T-helper 2 cell (primary cell): ENCODE measurements at places on chromosomes 4 and X.

GRCh38 chr4:99361899-99362275, 9.3 kb upstream of the ADH1C start:
- DNase-seq: no peak

DNA sequence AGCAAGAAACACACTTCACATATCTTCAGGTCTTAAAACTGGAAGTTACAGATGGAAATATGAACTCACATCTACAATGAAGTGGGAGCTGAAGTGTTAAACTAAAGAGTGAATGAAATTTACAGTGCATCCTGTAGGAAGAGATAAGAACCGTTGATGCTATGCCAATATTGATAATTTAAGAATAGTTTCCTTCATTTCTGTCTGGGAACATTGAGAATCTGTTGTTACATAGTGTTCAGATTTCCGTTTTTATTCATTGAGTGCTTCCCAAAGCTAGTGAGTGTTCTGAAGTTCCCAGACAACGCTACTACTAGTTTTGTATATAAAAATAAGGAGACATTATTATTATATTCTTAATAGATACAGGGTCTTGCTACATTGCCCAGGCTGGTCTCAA, 52.3 kb downstream of the UBE2K start:
- DNase-seq: no peak

GRCh38 chr4:37453281-37453998, 208.9 kb downstream of the NWD2 start:
- DNase-seq: no peak

- DNase-seq: no peak
These were observed 62.1 kb downstream of the CLCN3 start for GRCh38 chr4:169682372-169683047.

DNA sequence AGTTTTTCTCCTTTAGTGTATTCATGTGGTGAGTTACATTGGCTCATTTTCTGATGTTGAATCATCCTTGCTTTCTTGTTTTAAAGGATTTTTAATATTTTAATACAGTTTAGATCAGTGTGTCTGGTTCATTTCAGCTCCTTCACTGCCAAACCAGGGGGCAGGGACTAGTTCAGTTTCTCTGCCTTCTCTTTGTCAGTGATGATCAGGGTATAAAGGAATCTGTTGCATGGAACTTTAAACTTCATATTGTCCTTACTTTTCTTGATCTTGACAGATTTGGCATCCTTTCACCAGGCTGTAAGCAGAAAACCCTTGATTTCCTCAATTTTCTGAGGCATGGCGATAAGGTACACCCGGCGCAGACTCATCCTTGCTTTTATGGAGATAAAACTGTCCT, 149.4 kb downstream of the KDR start:
- no peak for DNase-seq

DNA sequence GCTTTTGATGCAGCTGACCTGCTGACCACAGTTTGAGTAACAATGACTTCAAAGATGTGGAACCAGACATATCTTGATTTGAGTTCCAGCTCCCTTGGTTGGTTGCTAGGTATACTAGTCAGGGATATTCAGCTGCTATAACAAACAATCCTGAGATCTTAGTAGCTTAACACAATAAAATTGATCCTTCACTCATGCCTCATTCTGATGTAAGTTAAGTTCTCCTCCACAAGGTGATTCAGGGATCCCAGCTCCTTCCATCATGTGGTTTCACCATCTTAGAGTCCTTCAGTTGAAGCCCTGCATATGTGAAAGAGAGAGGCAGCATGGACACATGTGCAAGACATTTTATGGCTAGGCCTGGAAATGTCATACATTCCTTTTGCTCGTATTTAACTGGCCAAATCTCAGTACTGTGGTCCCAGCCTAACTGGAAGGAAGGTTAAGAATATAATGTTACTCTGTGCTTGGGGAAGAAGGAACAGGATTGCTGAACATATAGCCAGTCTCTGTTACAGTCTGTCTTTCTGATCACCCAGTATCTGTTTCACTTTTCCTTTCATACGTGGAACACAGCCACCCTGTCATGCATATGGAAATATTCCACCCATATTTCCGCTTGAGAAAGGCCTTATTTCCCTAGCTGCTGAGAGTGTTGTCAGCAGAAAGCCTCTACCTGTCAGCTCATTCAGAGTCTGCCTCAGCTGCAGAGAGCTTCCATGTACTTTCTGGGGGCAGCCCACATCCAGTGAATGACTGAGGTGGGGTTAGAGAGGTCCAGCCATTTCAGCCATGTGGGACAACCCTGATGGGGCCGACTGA, 7.1 kb downstream of the SMIM9 start:
- DNase-seq: no peak

DNA sequence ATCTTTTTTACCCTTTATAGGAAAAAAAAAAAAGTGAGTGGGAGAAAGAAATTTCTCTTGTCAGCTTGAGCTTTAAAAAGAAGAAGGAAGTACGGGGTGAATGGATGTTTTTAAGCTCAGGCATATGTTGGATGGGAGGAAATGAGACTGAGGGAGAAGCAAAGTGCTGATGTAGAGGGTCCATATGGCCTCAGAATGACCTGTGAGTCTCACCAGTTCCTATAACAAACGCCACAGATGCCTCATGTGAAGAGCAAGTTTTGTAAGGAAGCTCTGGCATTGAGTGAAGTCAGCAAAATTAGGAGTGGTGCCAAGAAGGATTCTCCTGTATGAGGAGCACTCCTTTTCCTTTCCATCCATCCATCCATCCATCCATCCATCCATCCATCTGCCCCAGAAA, 214.6 kb downstream of the PTTG2 start:
- no peak for DNase-seq

DNA sequence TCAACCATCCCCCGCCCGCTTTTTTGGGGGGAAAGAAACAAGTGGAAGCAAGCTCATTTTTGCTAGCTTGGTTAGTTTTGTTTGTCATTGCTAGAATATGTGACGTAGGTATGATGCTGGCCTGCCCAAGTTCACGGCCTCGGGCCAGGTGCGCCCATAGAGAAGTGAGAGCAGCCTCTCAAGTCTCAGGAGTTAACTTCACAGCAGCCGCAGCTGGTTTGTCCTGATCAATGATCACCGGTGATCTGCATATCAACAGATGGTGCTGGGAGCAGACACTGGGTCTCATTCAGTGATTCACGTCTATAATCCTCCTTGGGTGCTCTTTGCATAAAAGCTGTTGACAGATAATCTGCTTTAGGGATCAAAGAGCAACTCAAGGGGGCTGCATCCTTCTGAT, 50.1 kb downstream of the ENPP6 start:
- no peak for DNase-seq

DNA sequence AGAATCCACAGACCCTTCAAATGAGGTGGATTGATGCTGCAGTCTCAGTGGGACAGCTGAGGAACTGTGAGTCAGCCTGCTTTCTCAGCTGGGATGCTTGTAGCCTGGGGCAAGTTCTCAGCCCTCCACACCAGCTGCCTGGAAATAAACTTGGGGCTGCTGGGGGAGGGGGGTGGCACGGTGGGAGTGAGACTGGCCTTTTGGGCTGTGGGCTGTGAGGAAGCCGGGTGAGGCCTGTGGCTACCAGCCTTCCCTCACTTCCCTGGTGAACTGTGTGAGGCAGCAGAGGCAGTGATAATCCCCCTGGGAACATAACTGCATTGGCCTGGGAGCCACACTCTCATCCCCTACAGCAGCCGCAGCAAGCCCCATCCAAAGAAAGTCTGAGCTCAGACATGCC, 114.5 kb upstream of the GUCY1A1 start:
- no peak for DNase-seq

DNA sequence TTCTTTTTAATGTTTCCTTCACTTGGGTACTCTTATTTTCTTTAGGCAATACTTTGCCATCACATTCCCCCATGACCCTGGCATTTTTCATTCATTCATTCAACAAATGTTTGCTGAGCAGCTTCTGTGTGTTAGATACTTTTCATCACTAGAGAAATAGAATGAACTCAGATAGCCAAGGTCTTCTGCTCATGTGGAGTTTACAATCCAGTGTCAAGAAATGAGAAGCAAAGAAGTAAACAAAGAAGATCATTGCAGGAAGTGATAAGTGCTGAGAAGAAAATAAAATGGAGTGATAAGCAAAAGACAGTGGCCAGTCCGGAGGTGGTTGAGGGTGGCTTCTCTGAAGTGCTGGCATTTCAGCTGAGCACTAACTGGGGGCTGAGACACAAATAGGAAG, 63.1 kb downstream of the LIMCH1 start:
- no peak for DNase-seq

DNA sequence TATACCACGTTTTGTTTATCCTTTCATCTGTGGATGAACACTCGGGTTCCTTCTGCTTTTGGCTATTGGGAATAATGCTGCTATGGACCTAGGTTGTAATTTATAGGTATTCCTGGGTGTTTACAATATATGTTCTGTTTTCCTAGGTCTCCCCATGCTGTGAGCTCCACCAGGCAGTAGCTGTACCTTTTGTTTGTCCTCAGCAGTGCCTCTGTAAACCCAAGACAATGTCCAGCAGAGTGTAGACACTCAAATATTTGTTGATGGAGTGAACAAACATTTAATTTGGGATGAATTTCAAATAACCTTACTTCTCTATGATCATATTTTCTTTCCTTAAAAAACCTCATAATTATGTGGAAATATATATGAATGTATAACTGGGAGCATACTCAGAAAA, 259.5 kb upstream of the BOD1L1 start:
- no peak for DNase-seq

GRCh38 chr4:8350841-8351461, 81.4 kb downstream of the HTRA3 start:
- DNase-seq: no peak

- DNase-seq: no peak
These were observed 53.7 kb downstream of the DCTD start for GRCh38 chr4:182863501-182863900.

GRCh38 chr4:122810669-122811068, 16.0 kb upstream of the FGF2 start:
- DNase-seq: no peak

DNA sequence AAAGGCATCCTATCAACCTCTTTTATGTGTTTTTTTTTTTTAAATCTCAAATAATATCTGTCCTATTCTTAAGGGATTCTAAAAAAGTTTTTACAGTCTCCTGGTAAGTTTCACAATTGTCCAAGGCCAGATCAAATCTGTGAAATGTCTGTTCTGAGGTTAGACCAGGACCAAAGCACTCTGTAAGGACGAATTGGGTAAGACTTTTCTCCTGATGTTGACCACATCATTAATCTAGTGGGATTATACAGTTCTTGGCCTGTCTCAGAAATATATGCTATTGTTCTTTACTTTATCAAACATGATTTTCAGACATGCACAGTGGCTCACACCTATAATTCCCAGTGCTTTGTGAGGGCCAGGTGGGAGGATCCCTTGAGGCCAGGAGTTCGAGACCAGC, 45.8 kb upstream of the TMEM131L start:
- no peak for DNase-seq

DNA sequence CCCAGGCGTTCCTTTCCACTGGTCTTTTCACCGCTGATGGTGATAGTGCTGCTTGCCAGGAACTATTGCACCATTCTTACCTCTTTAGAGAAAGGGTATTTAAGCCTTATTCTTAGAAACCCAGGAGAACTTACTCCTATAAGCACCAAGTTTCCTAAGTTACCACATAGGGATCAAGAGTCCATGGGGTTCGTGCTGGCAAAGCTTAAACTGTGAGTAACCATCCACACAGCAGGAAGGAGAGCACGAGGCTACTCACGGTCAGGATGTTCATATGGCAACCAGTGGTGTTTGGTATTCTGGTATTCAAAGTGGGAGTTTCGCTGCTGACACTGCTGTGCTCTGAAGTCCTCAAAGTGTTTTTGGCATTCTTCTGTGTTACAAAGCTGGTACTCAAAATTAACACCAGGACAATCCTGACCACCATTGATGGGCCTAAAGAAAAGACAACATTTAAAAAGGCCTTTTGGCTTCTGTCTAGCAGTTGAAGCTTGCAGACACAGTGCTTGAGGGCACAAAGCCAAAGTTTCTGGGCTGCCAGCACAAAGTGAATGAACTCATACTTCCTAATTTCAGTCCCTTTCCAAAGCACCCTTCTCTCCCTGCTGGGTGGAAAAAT, 256.9 kb downstream of the ADAMTS3 start:
- no peak for DNase-seq

DNA sequence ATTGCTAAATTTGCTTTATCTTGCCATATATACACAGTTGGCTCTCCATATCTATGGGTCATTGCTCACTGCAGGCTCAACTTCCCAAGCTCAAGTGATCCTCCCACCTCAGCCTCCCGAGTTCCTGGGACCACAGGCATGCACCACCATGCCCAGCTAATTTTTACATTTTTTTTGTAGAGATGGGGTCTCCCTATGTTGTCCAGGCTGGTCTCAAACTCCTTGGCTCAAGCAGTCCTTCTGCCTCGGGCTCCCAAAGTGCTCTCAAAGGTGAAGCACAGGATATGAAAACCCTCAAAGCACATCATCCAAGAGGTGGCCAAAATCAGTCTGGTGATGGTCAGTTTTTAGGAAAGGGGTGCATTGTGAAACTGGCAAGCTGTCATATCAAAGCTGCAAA, 11.8 kb downstream of the CDS1 start:
- no peak for DNase-seq

DNA sequence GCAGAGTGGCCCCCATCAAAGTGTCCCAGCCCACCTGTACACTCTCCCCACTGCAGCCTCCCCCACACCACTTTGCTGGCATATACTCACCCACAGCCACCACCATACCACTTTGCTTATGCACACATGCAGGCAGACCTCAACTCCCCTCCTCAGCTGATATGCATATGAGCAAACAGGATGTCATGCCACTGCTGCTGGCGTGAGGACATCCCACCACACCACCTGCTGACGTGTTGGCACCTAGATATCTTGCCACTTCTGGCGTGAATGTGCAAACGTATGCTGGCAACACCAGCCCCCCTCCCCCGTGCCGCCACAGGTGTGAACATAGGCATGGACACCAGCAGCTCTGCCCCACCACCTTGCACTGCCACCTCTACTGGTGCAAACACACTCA, 22.4 kb upstream of the MAGEA8 start:
- DNase-seq: no peak

DNA sequence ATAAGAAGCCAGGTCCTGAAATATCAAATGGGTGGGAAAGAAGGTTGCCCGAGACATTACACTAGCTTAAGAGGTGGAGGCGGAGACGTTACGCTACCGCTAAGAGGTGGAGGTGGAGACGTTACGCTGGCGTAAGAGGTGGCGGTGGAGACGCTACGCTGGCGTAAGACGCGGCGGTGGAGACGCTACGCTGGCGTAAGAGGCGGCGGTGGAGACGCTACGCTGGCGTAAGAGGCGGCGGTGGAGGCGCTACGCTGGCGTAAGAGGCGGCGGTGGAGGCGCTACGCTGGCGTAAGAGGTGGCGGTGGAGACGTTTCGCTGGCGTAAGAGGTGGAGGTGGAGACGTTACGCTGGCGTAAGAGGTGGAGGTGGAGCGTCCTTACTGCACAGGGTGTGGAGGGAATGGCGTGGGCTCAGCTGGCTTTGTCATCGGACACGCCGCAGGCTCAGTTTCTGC, 12.8 kb downstream of the CYP4V2 start:
- peak; percentile 70 for DNase-seq

DNA sequence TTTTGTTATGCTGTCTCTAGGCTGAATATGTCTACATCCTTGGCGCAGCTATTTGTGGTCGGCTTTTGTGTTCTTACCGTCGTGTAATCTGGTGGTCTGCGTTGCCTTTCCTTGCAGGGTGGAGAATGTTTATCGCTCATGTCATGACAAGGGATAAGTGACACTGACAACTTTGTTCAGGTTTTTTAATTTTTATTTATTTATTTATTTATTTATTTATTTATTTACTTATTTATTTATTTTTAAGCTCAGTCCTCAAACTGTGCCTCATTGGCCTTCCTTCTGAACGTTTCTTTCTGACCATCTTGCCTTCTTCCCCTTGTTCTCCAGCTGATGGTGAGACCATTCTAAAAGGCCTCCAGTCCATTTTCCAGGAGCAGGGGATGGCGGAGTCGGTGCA, 26.4 kb downstream of the SMS start:
- DNase-seq: no peak
